ENCODE measurements at places on chromosomes 2 and 18. TPM values are rescaled to one million over a fixed set of nuclear protein-coding genes. Genes with fewer than 3 reads are reported as not detected.

The C2orf15 gene
- total RNA-seq: 0.47 TPM

DNA sequence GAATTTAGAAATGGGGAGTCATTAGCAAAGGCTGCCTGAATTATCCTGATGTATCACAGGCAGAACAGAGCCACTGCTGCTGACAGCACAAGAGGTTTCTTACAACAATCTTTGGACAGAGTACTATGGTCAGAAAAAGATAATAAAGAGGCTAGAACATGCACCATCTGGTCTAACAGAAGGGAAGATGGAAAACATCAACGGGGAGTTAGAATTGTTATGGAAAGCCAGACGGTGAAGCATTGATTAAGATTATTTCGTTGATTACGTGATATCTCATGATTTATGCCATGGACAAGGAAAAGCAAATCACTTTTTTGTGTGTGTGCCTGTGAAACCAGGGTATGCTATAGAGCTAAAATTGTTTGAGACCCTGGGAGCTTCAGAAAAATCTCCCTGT is 409.4 kb upstream of the ETAA1 start:
- no peak for DNase-seq

The TRIB2 gene
- 14.3 TPM for total RNA-seq

The POTEC gene
- not detected for total RNA-seq

- no peak for DNase-seq
Observed at GRCh38 chr2:219688560-219689445, 61.4 kb downstream of the SLC4A3 start.

The RUFY4 gene
- total RNA-seq: 1.4 TPM

GRCh38 chr2:1748741-1749488 is 4.6 kb upstream of the PXDN start:
- no peak for DNase-seq

DNA sequence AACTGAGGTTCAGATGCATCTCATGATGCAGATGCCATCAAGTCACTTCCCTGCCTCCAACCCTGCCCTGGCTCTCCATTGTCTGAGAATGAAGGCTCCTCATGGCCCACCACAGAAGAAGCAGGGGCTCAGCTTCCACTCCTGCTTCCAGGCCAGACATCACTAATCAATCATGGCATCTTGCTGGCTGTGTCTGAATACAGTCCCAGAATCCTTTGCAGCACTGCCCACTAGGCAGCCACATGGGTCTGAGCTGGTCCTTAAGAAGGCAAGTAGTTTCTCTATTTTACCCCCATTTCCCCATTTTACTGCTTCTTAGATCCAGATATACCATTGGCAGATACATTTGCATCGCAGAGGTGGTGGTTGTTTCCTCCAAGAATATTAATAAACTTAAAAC is 7.3 kb downstream of the ASPRV1 start:
- DNase-seq: no peak

DNA sequence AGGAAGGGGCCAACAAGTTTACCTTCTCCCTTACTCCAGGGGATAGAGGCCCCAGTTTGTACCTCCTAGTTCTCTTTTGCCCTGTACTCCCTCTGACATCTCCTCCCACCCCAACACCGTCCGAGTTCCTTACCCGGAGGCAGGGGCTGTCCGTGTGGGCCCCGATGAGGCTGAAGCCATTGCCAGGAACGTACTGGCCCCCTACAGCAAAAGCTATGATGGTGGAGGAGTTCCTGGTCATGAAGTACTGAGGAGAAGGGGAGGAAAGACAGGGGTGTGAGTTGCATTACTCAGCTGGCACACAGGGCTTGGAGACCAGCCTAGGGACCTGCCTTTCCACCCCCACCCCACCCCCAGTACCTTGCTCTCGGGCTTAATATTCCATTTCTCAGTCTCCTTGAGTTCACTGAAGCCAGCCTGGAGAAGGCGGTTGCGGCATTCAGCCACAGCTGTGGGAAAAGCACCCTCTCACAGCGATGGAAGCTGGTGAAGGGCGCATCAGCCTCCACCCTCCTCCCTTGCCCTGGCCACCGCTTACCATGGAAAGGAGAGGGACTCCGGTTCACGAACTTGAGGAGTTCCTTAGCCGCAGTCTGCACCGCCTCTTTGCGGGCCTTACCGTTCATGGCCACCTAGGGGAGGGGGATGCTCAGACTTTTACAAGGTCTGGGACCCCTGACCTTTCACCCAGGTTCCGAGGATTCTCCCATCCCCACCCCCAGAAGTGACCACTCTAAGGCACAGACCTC is 1.0 kb downstream of the DNPEP start:
- DNase-seq: no peak

DNA sequence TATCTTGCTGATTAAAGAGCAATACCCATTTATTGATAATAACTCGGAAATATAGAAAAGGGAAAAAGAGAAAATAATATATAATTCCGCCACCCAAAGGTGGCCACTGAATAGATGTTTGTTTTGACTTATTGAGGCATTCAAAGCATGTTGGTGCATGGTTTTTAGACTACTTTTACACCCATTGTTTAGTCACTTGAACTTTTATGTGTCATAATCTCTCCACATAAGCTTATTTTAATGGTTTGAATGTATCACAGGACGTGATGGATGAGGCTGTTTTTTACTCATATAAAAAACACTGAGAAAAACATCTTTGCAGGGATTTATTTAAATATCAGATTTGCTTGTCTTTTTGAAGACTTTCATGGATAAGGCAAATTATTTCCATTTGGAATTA is 120.4 kb downstream of the ACKR3 start:
- no peak for DNase-seq

All from activated CD8-positive, alpha-beta memory T cell treated with anti-CD3 and anti-CD28 coated beads, Interleukin-2, amount 10 ng/mL, durations not matched to agents 7 days and 5 days (primary cell).